Fibroblast of skin of right quadriceps (primary cell): ENCODE measurements at places on chromosomes 7 and 10.
A peak's percentile ranks its signal among the peaks of the same experiment; 100 is the strongest.

GRCh38 chr7:150313870-150314269 lies 9.3 kb upstream of the LRRC61 start:
- DNase-seq, result no peak

- no peak for DNase-seq
These were observed 202.2 kb downstream of the SNX10 start for GRCh38 chr7:26493737-26494428.

GRCh38 chr7:121219026-121219425 lies 109.8 kb upstream of the WNT16 start:
- DNase-seq, result peak; percentile 18

DNA sequence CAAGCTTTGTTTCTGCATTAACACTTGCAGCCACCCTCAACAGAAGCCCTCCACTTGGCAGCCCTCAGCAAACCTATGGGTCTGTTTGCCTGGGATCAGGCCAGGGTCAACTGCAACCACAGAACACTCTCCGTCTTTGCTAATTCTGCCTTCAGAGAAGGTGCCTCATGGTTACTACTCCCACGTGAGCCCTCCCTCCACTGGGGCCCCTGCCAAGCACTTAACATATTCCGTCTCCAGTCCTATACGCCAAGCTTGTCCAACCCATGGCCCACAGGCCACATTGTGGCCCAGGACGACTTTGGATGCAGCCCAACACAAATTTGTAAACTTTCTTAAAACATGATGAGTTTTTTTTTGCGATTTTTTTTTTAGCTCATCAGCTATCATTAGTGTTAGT lies 54.7 kb downstream of the HSPA12A start:
- no peak for DNase-seq

- no peak for DNase-seq
These were observed 344.0 kb downstream of the LRRTM3 start for GRCh38 chr10:67269828-67270227.

- DNase-seq, result no peak
These were observed 9.8 kb upstream of the GRID1 start for GRCh38 chr10:86376403-86376802.

GRCh38 chr10:13382703-13383398 lies 34.8 kb upstream of the SEPHS1 start:
- DNase-seq, result no peak

DNA sequence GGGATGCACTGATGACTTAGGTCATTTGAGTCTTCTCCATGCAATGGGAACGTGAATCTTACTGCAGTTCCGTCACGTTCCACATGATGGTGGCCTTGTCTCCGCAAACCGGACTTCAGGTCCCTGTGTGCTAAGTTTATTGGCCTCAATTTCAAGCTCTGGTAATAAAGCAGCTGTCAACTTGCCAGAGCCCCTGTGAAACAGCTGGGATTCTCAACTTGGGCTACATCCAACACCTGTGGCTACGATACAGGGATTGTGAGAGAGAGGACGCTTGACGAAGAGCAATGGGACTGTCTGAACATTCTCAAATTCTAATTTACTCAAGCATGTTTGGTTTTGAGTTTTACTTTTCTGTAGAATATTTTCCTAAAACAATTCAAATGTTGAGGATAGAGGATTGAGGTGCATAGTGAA lies 174.2 kb downstream of the PTN start:
- peak; percentile 73 for DNase-seq

- DNase-seq, result no peak
These were observed 255.3 kb downstream of the CELF2 start for GRCh38 chr10:11272915-11273389.

GRCh38 chr7:112056409-112056808 lies 149.8 kb downstream of the DOCK4 start:
- DNase-seq, result no peak

- DNase-seq, result no peak
These were observed 1.1 kb downstream of the JMJD1C start for GRCh38 chr10:63464402-63465292.

- DNase-seq, result no peak
These were observed 13.5 kb downstream of the OR9A2 start for GRCh38 chr7:143013473-143013872.

- DNase-seq, result peak; percentile 78
These were observed 4.2 kb downstream of the KIFBP start for GRCh38 chr10:68992636-68993440.

- peak; percentile 34 for DNase-seq
These were observed 3.8 kb downstream of the TMEM184A start for GRCh38 chr7:1552200-1552599.

DNA sequence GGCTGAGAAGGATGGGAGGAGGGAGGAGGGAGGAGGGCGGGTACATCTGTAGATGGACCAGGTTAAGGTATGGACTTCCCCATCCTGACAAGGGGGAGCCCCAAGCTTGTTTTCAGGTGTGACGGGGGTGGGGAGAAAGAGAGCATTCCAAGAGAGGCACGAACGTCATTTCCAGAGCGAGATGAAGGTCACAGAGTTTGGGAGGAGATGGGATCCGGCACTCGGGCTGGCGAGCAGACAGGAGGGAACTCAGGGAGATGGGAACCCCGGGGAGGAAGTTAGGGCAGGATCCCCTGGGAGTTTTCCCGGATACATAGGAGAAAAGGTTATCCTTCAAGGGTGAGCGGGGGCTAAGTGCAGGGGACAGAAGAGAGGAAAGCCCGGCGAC lies 118.8 kb downstream of the CUX1 start:
- DNase-seq, result no peak

DNA sequence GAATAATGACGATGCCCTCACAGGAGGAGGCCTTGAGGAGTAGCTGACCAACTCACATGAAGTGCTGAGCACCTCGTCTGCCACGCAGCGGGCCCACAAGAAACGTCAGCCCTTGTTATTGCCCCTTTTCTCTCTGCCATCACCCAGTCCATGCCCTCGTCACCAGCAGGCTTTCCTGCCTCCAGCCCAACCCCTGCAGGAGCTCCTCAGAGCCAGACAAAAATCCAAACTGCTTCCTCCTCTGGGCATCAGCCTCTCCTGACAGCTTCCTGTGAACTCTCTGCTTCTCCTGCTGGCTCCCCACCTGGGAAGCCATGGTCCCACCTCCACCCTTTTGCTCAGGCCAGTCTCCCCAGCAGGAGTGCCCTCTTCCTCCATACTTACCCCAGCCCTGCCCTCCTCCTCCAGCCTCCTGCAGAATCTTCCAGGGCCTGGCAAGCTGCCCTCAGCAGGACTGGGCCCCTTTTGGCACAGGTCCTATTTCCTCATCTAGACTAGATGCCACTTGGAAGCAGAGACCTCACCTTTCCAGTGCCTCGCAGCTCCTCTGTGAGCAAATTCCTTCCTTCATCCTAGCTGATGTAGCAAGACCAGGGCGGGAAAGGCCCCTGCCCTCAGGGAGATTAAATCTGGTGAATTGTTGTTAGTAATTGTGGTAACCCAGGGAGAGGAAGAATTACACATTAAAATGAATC lies 115.1 kb downstream of the C10orf105 start:
- peak; percentile 17 for DNase-seq

DNA sequence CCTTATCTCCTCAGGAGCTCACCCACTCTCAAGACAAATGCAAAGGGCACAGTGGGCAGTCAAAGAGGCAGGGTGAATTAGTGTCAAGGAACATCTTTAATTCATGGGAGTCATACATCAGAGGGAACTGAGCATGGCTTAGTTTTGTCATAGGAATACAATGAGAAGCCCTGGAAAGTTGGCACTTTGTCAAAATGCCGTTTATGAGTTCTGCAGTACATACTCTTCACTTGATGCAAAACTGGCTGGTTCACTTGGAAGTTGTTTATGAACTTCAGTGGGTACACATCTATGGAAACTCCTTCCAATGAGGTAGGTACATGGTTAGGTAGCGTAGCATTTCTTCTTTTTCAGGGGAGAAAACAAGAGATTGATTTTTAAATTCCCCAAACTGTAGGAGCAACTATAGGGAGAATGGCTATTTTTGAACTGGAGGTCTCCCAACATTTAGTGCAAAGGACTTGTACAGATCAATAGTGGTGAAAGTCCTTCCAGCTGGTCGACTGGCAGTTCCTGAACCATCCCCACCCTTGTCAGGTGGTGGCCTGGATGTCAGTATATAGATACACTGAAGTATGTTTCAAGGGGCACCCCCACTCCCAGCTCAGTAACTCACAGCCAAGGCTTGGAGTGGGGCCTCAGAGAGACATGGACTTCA lies 580.5 kb downstream of the REEP3 start:
- DNase-seq, result no peak

DNA sequence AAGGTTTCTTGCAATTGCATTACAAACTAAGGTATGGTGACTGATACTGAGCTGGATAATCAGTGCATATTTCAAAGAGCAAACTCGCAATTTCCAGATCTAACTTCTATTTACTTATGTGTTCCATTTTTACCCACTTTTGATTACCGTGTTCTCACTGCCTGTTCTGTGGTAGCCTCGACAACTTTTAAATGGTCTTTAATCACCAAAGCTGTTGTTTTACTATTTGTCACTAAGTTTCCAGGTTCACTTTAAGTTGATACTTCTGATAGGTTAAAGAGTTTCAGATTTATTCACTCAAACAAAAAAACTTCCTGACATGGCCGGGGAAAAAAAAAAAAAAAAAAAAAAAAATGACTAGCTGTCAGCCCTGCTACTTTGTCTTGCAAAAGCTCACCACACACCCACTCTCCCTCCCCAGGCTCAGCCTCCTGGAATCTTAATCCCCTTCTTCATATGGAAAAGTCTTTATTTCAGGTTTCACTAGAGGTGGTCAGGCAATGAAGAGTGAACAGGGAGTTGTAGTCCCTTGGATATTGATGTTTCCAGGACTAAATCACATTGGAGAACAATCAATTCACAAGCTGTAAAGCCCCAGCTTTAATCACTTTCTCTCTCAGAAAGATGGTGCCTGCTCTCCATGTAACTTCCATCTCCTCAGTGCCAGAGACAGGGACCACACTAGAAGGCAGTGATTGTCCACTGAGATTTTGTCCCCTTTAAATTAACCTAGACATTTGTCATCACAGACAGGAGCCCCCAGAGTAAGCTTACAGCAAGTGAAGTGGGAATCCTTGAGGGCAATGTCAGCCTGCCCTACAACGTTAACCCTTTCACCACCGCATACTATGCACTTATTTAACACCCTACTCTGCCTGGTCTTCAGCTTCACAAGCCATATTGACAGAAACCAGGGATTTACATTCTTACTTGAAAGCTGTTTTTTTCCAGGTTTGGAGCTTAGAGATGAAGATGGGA lies 749.1 kb upstream of the SORCS1 start:
- DNase-seq, result no peak

GRCh38 chr10:132233501-132234085 lies 46.8 kb downstream of the DPYSL4 start:
- DNase-seq, result no peak

DNA sequence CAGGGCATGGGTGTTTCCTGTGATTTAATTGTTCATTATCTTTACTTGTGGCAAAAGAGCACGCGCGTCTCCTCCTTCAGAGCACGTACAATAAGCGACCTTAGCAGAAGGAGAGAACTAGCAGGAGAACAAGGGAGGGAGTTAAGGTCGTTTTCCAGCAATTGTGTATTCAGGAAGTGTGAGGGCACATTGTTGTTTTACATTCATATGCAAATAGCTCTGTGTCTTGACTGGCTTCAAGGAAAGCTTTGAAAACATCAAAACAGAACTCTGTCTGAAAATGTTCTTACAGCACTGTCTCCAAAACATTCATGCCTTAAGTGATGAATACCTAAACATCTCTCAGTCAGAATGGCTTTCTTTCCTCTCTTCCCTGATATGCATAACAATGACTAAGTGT lies 499.1 kb downstream of the ACTR3B start:
- no peak for DNase-seq

- no peak for DNase-seq
These were observed 45.9 kb upstream of the KLF6 start for GRCh38 chr10:3830946-3831345.

GRCh38 chr7:149878523-149878921 lies 4.8 kb downstream of the ATP6V0E2 start:
- DNase-seq, result no peak

DNA sequence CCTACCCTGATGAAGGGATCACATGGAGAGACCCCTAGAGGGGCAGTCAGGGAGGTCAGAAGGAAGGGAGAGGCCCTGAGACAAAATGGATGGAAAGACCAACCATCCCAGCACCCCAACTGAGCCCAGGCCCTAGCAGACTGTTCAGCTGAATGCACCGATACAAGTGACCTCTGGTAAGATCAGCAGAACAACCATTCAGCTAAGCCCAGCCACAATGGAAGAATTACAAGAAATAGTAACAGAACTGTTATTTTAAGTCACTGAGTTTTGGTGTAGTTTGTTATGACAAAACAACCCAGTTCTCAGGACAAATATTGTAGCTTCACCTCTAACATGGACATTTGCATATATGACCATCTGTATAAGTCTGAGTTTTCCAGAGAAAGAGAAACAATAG lies 210.4 kb upstream of the SVIL start:
- DNase-seq, result no peak
